ENCODE measurements at places on chromosomes 3 and 15.

- DNase-seq: peak; percentile 54
Observed at GRCh38 chr3:172347895-172348679, 100.2 kb downstream of the GHSR start.

GRCh38 chr3:184227481-184227935 is 1.9 kb upstream of the VWA5B2 start:
- no peak for DNase-seq

- DNase-seq: no peak
Observed at GRCh38 chr3:125119752-125120378, 64.1 kb upstream of the HEG1 start.

DNA sequence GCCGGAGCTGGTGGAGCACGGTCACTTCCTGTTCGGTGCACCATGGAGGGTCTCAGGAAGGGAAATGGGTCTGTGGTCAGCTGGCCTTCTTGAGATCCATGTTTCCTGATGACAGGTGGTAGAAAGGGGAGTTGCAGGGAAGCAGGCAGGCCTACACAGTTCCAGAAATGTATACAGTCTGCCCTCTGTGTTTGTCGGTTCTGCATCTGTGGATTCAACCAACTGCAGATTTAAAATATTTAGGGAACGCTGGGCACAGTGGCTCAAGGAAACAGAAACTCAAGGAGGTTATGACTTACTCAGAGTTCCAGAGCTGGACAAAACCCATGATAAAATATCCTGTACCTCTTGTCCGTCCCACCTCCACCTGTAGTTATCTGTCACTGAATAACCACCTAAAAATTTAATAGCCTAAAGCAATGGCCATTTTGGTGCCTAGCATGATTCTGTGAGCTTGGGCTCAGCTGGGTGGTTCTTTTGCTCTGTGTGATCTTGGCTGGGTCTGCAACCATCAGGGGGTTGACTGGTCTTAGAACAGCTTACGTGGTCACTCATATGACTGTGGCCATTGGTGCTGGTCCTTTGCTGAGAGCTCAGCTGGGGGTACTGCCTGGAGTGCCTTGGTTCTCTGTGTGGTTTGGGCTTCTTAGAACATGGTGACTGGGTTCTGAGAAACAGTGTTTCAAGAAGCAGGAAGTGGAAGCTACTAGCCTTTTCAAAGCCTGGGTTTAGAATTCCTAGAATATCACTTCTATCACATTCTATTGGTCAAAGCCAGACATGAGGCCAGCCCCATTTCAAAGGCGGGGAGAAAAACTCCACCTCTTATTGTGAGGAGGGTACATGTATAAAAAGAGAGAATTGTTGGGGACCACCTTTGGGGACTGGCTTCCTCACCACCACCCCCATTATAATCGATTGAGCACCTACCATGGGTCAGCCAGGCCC is 239.7 kb upstream of the BHLHE40 start:
- no peak for DNase-seq

GRCh38 chr15:84034578-84035398 is 200.8 kb upstream of the GOLGA6L4 start:
- peak; percentile 14 for DNase-seq

- no peak for DNase-seq
Observed at GRCh38 chr3:191324936-191325335, 4.3 kb upstream of the CCDC50 start.

GRCh38 chr3:71688121-71688520 is 37.1 kb downstream of the EIF4E3 start:
- DNase-seq: no peak

GRCh38 chr3:15272426-15273196 is 59.8 kb downstream of the SH3BP5 start:
- no peak for DNase-seq

DNA sequence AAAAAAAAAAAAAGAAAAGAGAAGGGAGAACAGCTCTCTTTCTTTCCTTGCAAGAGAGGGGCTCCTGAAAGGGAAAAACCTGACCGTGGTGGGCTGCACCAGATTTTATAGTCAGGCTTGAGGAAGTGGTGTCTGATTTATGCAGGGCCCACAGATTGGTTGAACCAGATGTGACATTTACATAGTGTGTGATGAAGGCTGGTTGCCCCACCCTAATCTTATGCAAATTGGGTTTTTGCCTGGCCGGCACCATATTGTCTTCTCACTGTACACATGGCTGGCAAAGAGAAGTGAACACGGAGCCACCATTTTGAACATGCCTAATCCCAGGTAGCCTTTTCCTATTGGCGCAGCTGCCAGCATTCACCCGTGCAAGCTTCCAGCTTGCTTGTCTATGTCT is 154.4 kb downstream of the OXSM start:
- no peak for DNase-seq

DNA sequence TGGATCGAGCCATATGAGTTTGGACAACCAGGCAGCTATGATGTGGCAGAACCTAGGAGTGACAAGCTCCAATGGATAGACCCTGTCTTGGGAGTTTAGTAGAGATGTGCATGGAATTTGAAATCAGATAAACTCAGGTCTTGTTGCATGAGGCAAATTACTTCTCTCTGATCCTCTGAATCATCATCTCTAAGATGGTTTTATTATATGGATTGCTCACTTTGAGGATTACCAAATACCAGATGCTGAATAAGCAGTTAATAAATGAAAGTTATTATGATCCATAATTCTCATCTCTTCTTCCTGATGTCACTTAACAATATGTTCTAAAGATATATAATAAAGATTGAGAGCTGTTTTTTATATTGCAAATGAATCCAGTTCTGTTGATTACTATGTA is 622.2 kb downstream of the NTRK3 start:
- no peak for DNase-seq

DNA sequence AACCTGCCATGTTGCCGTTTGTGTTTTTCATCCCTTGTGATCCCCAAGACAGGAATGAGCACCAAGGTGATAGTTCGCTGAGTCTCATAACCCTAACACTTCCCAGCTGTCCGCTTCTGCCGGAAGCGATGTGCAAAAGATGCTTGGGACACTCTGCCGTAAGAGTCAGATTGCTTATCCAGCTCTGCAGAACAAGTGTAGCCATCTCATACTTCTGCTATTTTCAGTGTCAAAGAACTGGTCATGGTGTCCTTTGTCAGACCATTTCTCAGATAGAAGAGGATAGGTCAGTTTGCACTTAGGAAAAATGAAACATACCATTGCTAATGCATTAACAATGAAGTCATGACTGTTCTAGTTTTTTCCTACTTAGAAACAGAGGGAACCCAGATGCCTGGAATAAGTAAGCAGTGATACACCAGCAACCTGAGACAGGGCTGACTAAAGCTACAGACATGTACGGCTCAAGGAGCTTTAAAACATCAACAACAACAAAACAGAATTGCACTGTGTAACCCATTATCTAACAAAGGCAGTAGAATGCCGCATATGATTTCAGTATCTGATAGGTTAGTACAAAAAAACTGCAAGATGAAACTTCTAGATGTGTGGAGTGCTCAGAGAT is 134.0 kb upstream of the IL12A start:
- no peak for DNase-seq

DNA sequence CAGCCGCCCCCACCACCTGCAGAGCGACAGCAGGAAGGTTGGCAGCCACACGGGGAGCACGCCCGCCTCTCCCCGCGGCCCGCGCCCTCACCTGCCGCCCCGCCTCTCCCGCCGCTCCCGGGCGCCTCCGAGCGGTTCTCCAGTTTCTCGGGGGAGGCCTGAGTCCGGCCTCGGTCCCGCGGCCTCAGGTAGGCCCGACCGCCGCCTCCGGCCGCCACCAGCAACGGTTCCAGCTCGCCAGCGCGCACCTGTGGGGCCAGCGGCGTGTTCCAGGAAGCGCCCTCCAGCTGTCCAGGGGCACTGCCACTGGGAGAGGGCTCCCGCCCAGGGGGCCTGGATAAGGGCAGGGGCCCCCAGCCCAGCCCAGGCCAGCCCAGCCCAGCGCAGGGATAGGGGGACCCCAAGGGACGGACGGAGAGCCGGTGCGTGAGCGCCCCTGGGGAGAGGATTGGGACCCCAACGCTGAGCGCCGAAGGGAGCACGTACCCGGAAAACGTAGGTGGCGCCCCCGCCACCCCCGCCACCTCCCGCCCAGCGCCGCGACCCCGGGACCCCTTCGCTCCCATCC is 2.2 kb downstream of the LTK start:
- no peak for DNase-seq

GRCh38 chr3:107239703-107240102 is 137.5 kb upstream of the CCDC54 start:
- no peak for DNase-seq

All from NCI-H1930 (cell line).